ENCODE measurements at places on chromosomes 6 and 20. TPM values are rescaled to one million over a fixed set of nuclear protein-coding genes. Genes with fewer than 3 reads are reported as not detected.

Gene PCNA
- polyA plus RNA-seq = 261 TPM

Gene WFDC10B
- polyA plus RNA-seq = not detected

GRCh38 chr6:158644231-158645063 is at the start of gene DYNLT1:
DYNLT1 (minus strand) TSS chr6:158644743; CDS start chr6:158644708, 35 bp downstream.
- H3K27me3 ChIP-seq = no peaks in the 10 kb centered on the region
- peaks cover 28% of the 10 kb centered on the region for H3K4me1 ChIP-seq
- peak within 1 kb of the TSS; percentile 92 for H3K27ac ChIP-seq
- no peaks in the 10 kb centered on the region for H3K36me3 ChIP-seq

DNA sequence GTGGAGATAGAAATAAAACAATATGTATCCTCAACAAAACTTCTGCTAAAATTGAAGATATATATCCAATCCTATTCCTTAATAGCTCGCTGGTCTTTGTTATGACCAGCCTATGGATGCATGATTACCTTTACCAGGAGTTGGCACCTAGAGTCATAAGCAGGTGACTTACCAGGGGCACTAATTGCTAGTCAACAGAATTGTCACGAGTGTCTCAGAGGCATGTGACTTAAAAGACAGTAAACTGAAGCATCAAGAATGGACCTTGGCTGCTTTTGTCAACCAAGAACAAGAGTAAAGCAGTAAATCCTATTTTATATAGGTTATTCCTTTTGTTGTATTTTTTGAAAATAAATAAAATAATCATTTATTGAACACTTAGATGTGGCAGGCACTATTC is 115.4 kb downstream of the MYO6 start:
- no peaks in the 10 kb centered on the region for H3K27me3 ChIP-seq
- no peaks in the 10 kb centered on the region for H3K4me1 ChIP-seq
- H3K36me3 ChIP-seq = peaks cover 30% of the 10 kb centered on the region
- DNase-seq = no peak
- no peak overlapping the region for H3K27ac ChIP-seq

DNA sequence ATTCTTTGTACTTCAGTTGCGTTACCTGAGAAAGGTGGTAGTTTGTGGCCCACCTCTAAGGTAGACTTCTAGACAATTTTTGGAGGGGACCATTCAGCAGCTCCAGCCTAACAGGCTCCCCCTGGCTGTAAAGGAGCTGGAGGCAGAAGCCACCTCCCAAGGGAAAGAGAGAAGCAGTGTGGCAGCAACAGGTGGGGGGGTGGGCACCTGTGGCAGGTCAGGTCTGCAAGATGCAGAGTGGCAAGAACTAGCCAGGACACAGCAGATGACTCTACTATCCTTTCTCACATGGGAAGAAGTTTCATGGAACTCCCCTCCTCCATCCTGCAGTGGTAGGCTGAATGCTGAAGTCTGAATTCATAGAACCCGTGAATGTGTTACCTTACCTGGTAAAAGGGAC is 148.3 kb upstream of the DTNBP1 start:
- peaks cover 2% of the 10 kb centered on the region for H3K27me3 ChIP-seq
- no peaks in the 10 kb centered on the region for H3K4me1 ChIP-seq
- no peak overlapping the region for H3K27ac ChIP-seq
- no peaks in the 10 kb centered on the region for H3K36me3 ChIP-seq
- H3K4me3 ChIP-seq = no peak overlapping the region

DNA sequence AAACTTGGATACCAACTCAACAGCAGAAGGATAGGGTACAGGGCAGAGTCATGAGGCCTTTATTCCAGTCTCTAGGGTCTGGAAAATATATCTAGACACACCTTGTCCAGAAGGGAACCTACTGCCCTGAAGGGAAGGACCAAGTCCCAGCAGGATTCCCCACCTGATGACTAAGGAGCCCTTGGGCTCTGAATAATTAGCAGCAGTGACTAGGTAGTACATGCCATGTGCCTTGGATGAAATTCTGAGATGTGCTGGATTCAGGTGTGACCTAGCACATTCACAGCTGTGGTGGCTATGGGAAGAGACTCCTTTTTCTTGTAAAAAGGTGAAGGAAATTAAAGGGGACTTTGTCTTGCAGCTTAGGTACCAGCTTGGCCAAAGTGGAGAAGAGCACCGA is 364.3 kb upstream of the PTCHD4 start:
- H3K36me3 ChIP-seq = no peaks in the 10 kb centered on the region
- H3K27ac ChIP-seq = no peak overlapping the region
- DNase-seq = no peak
- no peaks in the 10 kb centered on the region for H3K27me3 ChIP-seq
- H3K4me3 ChIP-seq = no peak overlapping the region

Gene OR2B6
- polyA plus RNA-seq = not detected

- peaks cover 25% of the 10 kb centered on the region for H3K4me1 ChIP-seq
- H3K4me3 ChIP-seq = no peak overlapping the region
- no peak for DNase-seq
These were observed 1.2 kb upstream of the SRPK1 start for GRCh38 chr6:35922139-35922554.

Gene MATN4
- 0.11 TPM for polyA plus RNA-seq

- H3K36me3 ChIP-seq = no peaks in the 10 kb centered on the region
- H3K27me3 ChIP-seq = no peaks in the 10 kb centered on the region
- DNase-seq = no peak
- H3K4me1 ChIP-seq = no peaks in the 10 kb centered on the region
These were observed 115.4 kb upstream of the TAB2 start for GRCh38 chr6:149202100-149202499.

DNA sequence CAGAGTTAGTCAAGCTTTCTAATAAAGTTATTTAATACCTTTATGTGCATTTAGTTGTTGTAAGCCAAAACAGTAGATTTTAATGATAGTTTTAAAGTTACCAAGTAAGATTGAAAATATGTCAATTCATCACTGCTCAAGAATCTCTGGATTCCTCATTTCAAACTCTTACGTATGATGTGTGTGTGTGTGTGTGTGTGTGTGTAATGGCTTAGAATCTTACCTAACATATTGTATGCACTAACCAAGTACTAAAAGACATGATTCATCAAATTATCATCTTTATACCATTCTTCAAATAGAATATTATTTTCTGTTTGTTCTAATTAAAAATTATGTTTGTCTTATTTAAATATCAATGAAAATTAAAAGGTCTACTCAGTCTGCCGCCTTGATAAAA is 41.5 kb upstream of the ZNF337 start:
- no peak overlapping the region for H3K4me3 ChIP-seq
- H3K36me3 ChIP-seq = no peaks in the 10 kb centered on the region
- peaks cover 7% of the 10 kb centered on the region for H3K4me1 ChIP-seq

DNA sequence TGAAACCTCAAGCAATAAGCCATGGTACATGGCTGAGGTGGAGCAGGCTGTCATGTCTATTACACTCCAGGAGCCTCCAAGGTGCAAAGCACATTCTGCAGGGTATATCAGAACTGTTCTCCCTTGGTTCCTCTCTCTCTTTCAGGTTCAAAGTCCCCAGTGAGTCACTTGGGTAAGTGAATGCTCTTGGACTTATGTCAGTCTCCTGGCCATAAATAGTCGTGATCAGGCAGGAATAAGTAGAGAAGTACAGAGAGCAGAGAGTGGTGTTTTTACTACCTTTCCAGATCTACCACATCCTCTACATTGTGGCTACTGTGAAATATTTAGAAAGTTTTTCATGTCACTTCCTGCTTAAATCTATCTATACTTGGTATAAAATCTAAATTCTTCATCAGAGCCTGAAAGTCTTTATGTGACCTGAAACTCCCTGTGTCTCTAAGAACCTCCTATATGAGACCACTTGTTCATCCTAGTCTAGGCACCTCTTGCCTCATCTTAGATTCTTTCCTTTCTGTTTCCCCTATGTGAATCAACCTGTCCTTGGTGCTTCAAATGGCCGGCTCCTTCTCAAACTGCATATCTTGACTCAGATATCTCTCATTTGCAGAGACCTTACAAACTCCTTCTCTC is 1077.6 kb upstream of the MAP3K7 start:
- H3K4me1 ChIP-seq = no peaks in the 10 kb centered on the region
- no peak overlapping the region for H3K4me3 ChIP-seq
- no peaks in the 10 kb centered on the region for H3K36me3 ChIP-seq
- no peak overlapping the region for H3K27ac ChIP-seq

- no peak overlapping the region for H3K27ac ChIP-seq
- H3K4me3 ChIP-seq = no peak overlapping the region
- no peak for DNase-seq
- H3K36me3 ChIP-seq = no peaks in the 10 kb centered on the region
These were observed 39.4 kb upstream of the ZBP1 start for GRCh38 chr20:57659517-57660180.

- no peaks in the 10 kb centered on the region for H3K27me3 ChIP-seq
- no peak overlapping the region for H3K27ac ChIP-seq
- no peak overlapping the region for H3K4me3 ChIP-seq
These were observed 86.3 kb upstream of the PROKR2 start for GRCh38 chr20:5402903-5403531.
